ENCODE measurements at places on chromosomes 16 and 17.

DNA sequence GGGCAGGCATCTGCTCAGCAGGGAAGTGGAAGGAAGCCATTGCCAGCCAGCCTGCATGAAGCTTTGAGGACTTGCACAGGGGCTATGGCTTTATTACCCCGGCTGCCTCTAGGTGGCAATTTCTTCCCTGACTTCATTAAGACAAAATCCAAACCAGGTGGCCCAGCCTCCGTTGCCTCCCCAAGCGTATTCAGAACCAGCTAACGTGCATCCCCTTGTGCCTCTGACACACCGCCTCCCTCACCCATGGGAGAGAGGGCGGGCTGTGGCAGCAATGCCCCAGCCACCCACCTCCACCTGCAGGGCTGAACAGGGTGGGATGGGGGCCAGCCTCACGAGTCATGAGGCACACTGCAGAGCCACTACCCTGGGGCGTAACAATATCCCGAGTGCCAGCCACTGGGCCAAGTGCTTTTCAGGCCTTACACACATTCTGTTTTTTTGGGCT is 6.8 kb downstream of the KIFC3 start:
- no peak for DNase-seq

- no peak for DNase-seq
These were observed 47.5 kb downstream of the SALL1 start for GRCh38 chr16:51103590-51103989.

GRCh38 chr17:27907976-27908558 is 14.9 kb upstream of the LYRM9 start:
- DNase-seq = no peak

- DNase-seq = no peak
These were observed 68.4 kb upstream of the ELAC2 start for GRCh38 chr17:13086142-13086769.

DNA sequence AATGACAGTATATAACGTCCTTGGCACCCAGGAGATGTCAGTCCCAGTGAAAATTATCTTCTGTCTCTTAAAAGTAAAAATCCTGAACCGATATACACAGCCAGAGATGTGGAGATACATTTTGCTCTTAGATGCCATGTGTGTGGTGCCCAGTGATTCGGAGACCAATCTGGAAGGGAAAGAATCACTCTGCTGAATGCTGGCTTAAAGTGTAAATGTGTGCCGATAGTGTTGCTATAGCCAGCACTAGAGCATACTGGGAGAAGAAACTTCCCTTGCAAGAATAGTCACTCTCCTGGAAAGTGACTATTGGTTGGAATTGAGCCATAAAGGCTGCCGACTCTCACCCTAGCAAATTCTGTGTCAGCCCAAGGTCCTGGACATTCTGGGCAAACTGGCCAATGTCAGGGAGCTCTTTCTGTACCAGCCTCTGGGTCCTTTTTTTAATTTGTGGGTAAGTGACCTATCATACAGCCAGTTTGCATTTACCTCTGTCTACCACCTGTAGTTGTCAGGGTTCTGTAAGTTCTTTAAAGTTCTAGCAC is 44.2 kb upstream of the HNF1B start:
- no peak for DNase-seq

- DNase-seq = no peak
These were observed 58.7 kb downstream of the CMC2 start for GRCh38 chr16:80947708-80948625.

DNA sequence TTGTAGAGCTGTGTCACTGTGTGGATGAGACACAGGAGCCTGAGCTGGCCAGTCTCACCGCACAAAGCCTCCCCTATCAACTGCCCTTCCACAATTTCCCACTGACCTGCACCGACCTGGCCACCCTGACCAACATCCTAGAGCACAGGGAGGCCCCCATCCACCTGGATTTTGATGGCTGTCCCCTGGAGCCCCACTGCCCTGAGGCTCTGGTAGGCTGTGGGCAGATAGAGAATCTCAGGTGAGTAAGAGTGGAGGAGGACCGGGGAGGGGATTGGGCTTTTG is 37.4 kb downstream of the NLRC5 start:
- DNase-seq = no peak

DNA sequence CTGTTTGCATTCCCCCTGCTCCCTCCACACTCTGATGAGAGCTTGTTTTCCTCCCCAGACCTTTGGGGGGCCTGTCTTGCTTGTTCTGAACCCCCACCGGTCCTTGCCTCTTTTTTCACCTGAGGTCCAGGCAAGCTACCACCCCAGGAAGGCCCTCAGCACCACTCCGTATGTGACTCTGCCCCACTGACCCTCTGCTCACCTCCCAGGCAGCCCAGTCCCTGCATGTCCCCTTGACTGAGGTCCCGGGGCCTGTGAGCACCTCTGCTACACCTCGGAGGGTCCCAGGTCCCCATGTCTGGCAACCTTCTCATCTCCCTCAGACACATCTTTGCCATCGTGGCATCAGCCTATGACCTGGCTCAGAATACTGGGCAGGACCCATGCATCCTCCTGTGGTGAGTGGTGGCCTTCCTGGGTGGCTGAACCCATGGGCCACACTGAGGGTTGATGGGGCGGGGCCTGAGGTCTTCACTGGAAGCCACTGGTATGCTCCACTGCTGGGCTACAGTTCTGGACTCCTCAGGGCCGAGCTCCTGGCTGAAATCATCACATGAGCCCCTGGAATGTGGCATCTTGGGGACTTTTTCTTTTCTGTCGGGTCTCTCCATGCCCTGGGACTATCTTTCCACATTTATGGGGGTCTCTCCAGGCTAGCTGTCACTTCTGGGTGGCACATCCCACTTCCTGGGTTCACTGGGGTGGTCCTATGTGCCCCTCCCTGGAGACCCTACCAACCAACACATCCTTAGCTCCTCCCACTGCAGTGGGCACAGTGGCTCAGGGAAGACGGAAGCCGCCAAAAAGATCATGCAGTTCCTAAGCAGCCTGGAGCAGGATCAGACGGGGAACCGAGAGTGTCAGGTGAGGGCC is 3.5 kb downstream of the MYO15B start:
- no peak for DNase-seq

- DNase-seq = no peak
These were observed 51.4 kb upstream of the TMEM132E start for GRCh38 chr17:34527908-34528470.

GRCh38 chr16:70381604-70382342 is 35.1 kb downstream of the DDX19A start:
- no peak for DNase-seq

DNA sequence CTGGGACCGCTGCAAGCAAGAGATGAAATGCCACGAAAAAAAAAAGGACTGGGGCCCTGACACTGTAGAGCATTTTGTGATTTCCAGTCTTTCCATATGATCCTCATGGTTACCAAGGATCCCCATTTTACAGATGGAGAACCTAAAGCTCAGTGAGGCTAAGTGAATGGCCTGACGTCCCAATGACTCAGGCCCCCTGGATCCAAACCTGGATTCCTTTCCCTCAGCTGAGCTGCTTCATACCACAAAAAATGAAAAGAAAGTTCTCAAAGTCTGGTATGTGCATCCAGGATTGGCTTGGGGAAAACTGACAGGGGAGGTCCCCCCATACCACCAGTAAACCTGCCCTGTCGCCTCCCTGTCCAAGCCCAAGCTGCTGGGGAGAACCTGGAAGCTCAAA is 80.5 kb downstream of the TEX14 start:
- DNase-seq = no peak

GRCh38 chr16:84482001-84482891 is 22.2 kb downstream of the MEAK7 start:
- DNase-seq = no peak

DNA sequence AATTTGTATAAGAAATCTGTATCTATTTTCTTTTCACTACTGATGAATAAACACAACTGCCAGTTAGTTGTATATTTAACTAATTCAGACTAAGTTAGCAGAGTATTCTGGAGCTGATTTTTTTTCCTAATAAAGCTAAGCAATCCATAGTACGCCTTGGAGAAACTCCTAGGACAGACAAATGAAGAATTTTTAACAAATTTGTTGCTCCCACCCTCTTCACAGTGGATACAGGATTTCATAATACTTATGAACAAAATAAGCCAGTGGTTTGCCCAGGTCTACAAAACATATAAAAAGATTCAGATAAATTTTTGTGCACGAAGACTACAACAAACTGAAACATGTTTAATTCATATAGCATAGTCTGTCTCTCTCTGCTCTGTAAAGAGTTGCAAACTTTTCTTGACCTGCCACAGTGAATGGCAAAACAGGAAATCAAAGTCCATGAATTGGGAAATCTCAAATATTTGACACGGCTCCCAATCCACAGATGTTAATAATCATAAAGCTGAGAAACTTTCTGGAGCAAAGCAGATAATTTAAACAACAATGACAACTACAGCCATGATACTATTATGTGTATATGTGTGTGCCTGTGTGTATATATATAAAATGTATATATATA is 594 bp upstream of the ABCA6 start:
- DNase-seq = no peak

DNA sequence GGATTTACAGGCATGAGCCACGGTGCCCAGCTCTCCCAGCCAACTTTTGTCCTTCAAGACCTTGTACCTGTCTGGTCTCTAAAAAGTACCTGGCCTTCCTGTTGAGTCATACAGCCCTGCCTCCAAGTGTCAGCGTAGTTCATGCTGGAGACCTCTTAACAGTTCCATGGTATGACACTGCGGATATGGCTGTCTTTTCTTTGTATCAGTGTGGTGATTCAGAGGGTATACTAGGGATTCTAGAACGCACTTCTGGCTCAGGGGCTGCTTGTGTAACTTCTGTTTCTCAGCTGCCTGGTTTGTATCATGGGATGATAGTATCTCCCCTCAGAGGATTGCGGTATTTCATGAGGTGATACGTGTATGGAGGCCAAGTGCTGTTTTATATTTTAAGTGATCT is 2.0 kb upstream of the TMEM11 start:
- no peak for DNase-seq

- no peak for DNase-seq
These were observed 37.6 kb downstream of the ZNF750 start for GRCh38 chr17:82802075-82802780.

- no peak for DNase-seq
These were observed 46.1 kb downstream of the NXN start for GRCh38 chr17:933312-934073.

- no peak for DNase-seq
These were observed 38.7 kb upstream of the RHBDL3 start for GRCh38 chr17:32226886-32227285.

GRCh38 chr17:7352910-7353635 is 1.1 kb downstream of the KCTD11 start:
- no peak for DNase-seq

DNA sequence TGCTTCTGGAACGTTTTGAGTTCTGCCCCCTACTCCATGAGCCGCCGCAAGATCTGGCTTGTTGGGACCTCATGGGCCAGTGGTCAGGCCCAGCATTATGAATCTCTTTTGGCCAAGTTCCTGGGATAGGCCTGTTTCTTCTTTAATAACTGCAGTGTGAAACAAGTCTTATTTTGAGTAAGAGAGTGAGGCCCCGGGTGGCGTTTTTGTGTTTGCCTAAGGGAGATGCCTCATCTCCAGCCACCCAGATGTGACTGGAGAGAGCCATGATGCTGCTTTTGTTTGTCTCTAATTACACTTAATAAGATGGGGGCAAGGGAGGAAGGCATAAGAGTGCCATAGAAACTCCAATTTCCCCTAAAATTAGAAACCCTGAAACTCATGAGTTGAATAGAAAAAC is 39.8 kb downstream of the KSR1 start:
- DNase-seq = no peak

- no peak for DNase-seq
These were observed 70.7 kb upstream of the PLCG2 start for GRCh38 chr16:81708266-81709015.

- DNase-seq = no peak
These were observed 210.1 kb upstream of the MAF start for GRCh38 chr16:79810449-79811189.

DNA sequence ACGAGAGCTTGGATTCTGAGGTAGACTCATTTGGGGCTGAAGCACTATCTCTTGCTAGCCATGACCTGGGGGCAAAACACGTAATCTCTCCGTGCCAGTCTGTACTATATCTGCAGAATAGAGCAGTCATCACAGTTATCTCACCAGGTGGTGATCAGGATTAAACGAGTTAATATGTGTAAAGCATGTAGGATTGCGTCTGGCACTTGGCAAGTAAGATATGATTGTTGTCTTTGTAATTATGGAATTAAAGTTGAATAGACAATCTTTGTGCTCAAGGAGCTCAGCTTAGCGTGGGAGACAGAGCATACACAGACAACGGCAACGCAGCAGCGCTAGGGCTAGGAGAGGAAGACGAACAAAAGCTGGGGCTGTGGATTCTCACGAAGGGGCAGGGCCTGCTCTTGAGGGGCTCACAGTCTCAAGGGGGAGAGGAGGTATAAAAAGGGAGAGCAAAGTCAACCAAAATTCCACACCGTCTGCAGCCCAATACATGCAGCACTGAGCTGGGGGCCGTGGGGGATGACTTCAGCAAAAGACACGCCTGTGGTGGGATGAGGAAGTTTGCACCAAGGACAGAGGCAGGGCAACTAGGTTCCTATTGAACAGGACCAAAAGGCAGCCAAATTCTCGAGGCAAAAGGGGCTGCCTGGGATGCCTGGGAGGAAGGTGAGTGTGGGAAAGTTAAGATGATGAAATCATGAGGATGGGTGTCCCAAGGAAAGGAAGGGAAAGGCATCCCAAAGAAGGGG is 68.6 kb downstream of the SDK2 start:
- DNase-seq = no peak

GRCh38 chr16:2457267-2457666 is 2.6 kb upstream of the TEDC2 start:
- DNase-seq = no peak

- DNase-seq = no peak
These were observed 2.9 kb downstream of the CMC2 start for GRCh38 chr16:81003610-81004460.

DNA sequence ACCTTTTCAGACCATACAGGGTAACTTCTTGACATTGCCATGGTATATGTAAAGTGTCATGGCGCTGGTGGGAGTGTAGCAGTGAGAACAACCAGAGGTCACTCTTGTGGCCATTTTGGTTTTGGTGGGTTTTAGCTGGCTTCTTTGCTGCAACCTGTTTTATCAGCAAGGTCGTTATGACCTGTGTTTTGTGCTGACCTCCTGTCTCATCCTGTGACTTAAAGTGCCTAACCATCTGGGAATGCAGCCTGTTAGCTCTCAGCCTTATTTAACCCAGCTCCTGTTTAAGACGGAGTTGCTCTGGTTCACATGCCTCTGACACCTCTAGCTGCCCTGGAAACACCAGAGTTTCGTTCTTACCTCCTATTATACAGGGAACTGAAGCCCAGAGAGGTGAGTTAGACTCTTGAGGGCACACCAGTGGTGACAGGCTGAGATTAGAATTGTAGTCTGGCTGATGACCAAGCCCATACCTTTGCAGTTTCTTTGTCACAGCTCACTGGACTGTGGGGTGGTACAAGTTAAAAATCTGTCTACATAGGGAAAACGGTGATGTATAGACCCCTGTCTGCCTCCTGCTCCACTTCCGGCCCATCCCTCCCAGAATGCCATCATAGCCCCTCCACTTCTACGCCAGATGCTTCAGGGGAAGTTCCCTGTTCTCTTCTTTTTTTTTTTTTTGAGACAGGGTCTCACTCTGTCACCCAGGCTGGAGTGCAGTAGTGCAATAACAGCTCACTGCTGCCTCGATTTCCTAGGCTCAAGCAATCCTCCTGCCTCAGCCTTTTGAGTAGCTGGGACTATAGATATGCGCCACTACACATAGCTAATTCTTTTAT is 21.0 kb downstream of the KSR1 start:
- no peak for DNase-seq

GRCh38 chr16:88387180-88387765 is 4.5 kb downstream of the ZNF469 start:
- no peak for DNase-seq

Data from stimulated activated CD8-positive, alpha-beta memory T cell treated with anti-CD3 and anti-CD28 coated beads, Interleukin-7, amount 100 ng/mL, for 4 hours (primary cell).